ENCODE measurements at places on chromosomes 7 and 10.
A peak's percentile ranks its signal among the peaks of the same experiment; 100 is the strongest.

DNA sequence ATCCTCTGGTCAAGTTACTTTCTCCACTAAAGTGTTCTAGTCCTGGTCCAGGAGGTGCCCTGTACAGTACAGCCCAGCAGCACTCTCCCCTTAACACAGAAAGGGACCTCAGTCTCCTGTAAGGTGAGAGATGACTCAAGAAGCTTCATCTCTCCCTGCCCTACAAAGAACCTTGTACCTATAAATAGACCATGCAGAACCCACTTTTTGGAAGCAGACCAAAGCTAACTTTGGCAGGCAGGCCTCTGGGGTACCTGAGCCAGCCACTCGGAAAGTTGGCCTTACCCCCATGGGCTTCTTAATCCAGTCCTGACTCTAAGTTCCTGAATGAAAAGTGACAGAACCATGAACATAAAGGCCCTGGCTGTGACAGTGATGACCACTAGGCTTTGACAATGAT is 454.8 kb downstream of the KCNMA1 start:
- no peak for DNase-seq

DNA sequence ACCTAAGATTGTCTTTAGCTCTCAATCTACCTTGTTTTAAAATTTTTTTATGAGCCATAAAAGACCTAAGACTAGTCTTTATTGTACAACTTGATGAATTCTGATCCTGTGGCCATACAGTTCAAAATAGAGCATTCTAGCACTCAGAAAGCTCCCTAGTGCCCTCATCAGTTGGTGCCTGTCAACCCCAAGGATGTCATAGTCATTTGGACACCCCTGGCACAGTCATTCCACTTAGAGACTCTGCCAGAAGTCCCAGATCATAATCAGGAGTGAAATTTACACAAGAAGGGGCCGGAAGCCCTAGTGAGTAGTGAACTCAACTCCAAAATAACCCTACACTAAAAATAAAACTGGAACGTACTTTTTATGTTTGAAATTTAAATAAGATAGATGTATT is 80.0 kb upstream of the INSIG1 start:
- no peak for DNase-seq

DNA sequence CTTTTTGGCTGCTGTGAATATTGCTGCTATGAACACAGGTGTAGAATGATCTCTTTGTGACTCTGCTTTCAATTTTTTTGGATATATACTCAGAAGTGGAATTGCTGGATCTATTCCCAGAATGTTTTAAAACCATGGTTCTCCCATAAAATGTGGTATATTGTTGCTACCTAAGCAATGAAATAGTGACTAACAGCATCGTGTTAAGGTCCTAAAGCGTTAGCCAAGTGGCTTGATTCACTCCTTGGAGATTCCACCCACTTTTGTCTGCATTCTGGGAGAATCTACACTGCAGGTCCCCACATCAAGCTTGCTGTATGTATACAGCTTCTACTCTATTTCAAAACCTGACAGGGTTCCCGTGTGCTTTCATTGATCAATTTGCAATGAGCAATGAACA is 105.6 kb downstream of the CDK6 start:
- DNase-seq = peak; percentile 27

- DNase-seq = no peak
These were observed 481.2 kb downstream of the KCNMA1 start for GRCh38 chr10:77156406-77156879.

GRCh38 chr10:33290321-33291052 is 44.0 kb downstream of the NRP1 start:
- DNase-seq = no peak

DNA sequence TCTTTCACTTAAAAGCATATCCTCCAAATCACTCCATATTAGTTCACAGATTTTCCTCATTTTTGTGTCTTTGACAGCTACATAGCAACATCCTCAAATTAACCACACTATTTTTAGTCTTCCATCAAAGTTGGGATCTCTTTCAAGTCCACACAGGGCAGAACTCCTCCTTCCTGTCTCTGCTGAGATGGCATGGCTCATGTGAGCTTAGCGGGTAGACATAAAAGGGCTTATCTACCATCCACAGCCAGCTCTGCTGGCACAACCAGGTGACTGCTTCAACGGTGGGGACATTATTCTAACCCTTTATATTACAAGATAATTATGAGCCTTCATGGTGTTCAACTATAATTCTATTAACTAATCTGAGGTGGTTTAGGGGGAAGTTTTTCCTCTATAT is 35.5 kb downstream of the ICA1 start:
- no peak for DNase-seq

DNA sequence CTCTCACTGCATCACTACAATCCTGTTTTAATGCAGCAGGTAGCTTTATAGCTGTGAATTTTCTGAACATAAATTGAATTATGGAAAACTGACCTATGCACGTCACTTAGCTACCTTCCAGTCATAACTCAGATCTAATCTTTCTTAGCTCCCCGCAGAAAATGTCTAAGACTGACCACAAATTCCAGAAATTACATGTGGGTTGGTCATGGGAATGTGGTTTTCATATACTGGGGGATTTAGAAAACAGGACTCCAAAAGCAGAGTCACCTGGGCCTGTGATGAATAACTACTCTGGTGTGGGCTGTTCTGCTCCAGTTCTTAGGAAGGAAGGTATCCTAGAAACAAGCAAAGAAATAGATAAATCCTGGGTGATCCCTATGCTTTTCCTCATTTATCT is 178.4 kb upstream of the LRRTM3 start:
- DNase-seq = peak; percentile 90

GRCh38 chr7:96670338-96671289 is 39.0 kb downstream of the SEM1 start:
- DNase-seq = no peak

- no peak for DNase-seq
These were observed 108.2 kb downstream of the ANKRD61 start for GRCh38 chr7:6139189-6139996.

DNA sequence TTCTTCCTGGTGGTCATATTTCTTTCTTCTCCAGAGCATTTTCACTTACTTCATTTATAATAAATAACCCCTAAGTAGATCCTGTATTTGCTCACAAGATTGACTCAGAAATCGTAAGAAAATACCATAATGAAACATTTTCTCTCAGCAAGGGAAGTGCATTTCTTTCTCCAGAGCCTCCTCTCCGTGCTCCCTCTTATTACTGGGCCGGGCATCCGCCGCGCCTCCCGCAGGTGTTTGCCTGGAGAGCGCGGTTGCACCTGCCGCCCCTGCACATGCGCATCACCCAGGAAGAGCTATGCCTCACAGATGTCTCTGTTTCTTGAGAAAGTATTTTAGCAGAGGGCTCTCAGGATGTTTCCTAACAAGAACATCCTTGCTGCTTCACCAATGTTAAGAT is 509.2 kb downstream of the TCERG1L start:
- no peak for DNase-seq

GRCh38 chr7:45643630-45644029 is 69.5 kb downstream of the ADCY1 start:
- no peak for DNase-seq

- no peak for DNase-seq
These were observed 15.0 kb downstream of the PTN start for GRCh38 chr7:137328373-137329120.

GRCh38 chr10:120997756-120998155 is 146.6 kb downstream of the WDR11 start:
- no peak for DNase-seq

DNA sequence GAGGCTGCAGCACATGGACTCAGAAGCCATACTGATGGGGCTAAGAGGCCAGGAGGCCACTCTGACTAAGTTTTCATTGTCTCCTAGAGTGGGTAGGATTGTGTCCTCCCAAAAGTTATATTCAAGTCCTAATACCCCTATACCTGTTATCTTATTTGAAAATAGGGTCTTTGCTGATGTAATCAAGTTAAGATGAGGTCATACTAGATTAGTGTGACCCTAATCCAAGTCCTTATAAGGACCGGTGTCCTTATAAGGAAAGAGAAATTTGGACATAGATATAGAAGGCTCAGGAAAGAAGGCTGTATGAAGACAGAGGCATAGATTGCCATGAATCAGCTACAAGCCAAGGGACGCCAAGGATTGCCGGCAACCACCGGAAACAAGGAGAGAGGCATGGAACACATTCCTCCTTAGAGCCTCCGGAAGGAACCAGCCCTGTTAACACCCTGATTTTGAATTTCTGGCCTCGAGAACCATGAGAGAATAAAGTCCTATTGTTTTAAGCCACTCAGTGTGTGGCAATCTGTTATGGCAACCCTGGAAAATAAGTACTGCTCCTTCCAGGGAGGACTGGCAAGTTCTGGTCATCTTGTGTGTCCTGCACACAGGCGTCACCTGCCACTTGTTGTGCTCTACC is 157.0 kb downstream of the EMX2 start:
- DNase-seq = no peak

DNA sequence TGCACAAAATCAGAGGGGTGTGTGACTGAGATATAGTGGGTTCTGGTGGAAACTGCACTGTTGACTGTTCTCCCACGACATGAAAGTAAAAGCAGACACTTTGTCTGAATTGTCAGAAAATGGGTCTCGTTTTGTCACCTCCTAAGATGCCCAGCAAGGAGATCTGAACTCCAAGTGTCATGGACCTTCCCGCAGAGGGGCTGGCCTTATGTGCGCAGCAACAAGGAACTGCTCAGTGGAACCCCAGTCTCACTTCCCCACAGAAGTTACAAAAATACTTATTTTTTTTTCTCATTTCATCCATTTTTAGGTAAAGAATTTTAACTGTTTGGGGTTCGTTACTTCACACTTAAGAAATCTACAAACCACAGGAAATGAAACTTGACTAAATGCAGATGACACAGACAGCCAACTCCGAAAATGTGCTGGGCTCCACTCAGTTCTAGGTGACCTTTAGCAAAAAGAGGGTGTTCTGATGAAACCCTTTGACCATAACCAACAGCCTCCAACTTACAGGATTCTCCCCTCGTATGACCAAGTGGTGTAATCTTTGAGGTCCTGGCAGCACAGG is 115.0 kb downstream of the FAM107B start:
- no peak for DNase-seq

GRCh38 chr10:56266120-56266519 is 94.9 kb downstream of the ZWINT start:
- DNase-seq = no peak

GRCh38 chr10:58967551-58968388 is 208.7 kb upstream of the PHYHIPL start:
- DNase-seq = no peak

- DNase-seq = no peak
These were observed 236.8 kb upstream of the AOAH start for GRCh38 chr7:36961097-36961496.

- no peak for DNase-seq
These were observed 15.7 kb downstream of the APBB1IP start for GRCh38 chr10:26453850-26454249.

GRCh38 chr7:128021366-128021765 is 9.9 kb downstream of the LRRC4 start:
- no peak for DNase-seq

DNA sequence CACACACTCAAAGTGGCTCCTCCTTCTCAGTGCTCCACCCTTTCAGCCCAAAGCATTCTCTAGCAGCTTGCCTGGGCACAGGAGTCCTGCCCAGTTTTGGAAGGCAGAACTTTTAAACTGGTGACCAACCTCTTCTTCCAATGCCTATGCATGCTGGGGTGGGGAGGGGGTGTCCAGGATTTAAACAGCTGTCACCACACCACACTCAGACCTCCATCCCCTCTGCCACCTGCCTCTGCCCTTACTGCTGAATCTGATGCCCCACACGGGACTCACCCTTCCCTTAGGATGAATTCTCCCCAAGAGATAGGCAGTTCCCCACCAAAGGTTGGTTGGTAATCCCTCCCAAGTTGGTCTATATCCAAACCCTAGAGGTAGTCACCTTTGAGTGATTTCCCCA is 50.2 kb downstream of the FRMPD2 start:
- no peak for DNase-seq

DNA sequence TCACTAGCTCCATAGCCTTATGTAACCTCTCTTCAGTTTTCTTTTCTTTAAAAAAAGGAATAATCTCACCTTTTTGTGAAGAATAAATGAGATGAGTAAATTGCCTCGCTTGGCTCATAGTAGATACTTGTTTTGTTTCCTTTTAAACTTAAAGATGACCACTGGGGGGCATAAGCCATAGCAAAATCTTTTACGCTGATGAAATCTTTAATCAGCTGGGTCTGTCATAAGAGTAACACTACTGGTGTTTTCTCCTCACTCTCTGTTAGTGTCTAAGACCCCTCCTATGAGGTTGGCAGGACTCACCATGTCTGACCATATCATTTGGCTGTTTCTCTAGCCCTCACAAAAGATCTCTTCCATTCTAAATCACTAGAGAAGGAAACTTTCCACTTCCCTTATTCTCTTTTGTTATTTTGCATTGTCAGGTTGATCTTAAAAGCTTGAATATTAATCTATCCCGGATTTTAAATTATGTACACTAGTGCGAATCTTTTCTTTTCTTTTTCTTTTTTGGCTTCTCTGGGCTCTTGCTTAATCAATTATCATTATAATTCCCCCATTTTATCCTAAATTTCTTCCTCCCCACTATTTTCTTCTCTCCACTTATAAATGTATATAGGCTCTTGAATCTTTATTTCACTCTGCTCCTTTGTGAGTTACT is 12.5 kb downstream of the STAG3 start:
- peak; percentile 37 for DNase-seq

GRCh38 chr10:78862328-78862640 is 206.5 kb upstream of the ZMIZ1 start:
- no peak for DNase-seq

DNA sequence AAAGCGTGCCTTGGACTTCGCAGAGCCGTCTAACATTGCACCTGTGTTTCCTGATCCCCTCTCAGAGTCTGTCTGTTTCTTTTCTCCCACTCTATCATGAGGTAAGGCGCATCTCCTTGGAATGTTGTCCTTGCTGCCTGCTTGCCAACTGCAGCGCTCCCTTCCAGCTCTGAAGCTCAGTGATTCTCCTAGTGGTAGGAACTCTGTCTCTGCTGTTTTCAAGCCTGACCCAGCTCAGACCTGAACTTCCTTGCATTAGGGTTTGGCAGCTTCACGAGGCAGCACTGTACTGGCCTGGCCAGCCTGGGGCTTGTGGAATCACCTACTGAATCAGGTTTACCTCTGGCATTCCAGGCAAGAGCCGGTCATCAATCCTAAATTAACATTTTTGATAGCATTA is 123.9 kb downstream of the CREB5 start:
- DNase-seq = peak; percentile 29

DNA sequence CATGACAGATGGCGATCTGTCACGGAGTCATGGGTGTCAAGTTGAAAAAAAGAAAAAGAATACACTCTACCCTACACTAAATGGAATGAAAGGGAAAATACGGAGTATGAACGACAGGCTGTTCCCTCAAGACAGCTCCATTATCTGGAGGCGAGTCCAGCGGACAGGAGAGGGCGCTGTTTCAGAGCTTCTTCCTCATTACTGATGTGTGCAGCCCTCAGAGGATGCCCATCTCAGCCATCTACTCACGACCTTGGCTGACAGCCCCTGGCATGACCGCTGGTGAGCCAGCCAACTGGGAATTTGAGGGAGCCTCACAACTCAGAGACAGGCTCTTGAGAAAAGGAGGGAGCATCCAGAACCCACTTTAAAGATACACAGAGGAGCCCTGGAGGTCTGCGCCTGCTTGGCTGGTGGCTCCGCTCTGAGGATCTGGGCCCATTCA is 49.6 kb upstream of the SMNDC1 start:
- peak; percentile 55 for DNase-seq

Data from fibroblast of skin of left quadriceps (primary cell).